ENCODE measurements at places on chromosomes 6 and 20.

DNA sequence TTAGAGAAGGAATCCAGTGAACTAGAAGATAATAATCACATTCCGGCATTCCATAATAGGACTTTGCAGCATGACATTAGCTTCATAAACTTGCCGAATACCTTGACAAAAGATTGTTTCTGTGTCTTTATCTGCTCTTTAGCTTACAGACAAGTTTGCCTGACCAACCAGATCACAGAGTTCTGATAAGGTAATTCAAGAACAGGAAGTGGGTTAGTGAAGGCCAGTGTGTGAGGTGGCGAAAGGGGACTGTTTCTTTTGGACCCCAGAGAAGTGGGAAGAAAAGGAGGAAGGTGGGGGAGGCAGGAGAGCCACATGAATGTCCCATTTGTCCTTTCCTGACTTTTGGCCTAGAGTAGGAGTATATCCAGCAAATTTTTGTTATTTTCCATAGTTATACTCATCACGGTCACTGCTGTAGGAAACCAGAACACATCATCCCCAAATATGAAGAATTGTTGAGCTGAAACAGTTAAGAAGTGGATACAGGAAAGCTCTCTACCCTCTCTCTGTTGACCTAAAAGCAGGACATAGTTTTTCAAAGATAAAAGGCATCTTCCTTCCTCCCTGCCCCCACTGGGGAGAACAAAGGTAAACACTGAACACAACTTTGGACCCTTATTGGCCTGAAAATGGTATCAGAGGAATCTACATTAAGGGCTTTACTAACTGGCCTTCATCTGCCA lies 72.4 kb upstream of the TNFAIP3 start:
- DNase-seq = no peak

- DNase-seq = no peak
Measured at GRCh38 chr6:6395581-6396197, 75.2 kb upstream of the F13A1 start.

DNA sequence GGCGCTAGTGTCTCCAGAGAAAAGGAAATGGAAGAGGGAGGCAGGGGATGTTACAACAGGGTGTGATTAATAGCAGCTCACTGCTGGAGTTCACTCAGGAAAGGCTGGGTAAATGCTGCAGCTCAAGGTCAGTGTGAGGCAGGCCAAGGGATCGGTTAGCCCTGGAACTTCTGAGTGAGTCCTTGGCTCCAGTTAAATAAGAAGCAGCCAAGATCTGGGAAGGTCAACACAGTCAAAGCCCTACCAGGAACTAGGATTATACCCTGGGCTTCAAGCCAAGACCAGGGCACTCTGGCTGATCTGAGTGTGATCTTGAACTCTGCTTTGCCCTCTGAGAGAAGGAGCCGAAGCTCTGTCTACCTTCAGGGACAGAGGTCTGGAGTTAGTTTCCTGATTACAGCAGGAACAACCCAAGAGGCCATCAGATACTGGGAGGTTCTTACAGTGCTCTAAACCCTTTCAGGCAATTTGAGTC lies 44.3 kb downstream of the TPD52L1 start:
- DNase-seq = no peak

DNA sequence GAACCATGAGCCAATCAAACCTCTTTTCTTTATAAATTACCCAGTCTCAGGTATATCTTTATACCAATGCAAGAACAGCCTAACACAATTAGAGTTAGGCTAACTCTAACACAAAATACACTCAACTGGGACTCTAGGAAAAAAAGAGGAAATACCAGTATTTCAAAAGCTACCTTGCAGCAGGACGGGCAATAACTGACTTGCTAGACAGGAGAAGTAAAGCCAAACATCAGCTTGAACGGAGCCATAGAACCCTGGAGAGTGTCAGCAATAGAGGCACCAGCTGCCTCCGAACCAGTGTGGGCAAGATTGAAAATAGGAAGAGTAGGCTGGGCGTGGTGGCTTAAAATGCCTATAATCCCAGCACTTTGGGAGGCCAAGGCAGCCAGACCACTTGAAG lies 162.0 kb upstream of the SOX4 start:
- no peak for DNase-seq

GRCh38 chr6:52493669-52494068 lies 73.5 kb downstream of the EFHC1 start:
- no peak for DNase-seq

GRCh38 chr6:2542101-2542857 lies 208.4 kb downstream of the MYLK4 start:
- DNase-seq = no peak

DNA sequence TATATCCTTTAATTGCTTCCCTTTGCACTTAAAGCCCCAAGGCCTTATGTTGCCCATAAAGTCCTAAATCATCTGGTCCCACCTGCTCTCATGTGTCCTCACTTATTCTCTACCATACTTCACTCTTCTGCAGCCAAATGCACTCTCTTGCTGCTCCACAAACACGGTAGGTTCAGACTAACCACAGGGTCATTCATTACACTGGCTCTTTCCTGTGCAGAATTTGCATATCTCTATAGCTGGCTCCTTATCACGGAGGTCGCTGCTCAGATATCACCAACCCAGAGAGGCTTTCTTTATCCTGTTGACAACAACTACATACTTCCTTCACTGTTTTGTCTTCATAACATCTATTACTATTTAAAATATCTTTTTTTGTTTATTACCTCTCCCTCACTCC lies 86.8 kb downstream of the MOXD1 start:
- DNase-seq = no peak

DNA sequence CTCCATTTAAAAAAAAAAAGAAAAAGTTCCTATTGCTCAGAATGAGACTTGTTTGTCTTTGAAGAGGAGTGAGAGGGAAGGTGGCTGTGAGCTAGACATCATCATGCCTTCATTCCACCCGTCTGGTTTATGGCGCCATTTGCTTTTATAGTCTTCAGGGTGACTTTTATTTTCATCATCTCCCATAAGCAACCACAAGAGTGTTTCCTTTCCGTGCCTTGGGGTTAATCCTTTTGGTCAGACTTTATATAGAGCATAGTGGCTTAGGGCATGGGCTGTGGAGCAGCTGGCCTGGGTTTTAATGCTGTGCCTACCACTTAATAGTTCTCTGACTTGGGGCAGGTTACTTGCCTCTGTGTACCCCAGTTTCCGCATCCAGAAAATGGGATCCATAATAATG lies 77.8 kb downstream of the RREB1 start:
- no peak for DNase-seq

DNA sequence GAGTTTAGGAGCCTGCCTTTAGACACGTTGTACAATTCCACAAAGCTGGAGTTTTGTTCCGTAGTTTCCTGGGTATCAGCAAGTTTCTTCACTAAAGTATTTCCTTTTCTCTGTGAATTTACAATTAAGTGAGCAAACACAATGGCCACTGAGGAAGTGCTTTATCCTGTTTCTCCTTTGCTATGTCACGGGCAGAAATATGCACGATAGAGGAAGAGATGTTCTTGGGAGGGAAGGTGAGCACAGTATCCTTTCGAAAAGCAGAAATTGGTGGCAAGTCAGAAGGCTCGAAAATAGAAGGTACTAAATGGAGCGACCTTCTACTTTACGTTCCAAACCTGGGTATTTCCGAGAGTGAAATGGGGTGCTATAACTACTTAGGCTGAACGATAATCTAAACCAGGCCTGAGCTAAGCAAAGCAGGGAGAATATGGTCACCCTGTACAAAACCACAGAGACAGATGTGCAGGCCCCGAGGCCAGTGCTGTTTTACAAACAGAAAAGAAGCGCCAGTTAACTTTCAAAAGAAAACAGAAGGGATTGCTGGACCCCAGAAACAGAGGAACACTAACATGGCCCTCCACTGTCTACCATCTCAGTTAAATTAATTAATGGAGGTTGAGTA lies 259.6 kb downstream of the TBC1D7 start:
- no peak for DNase-seq

GRCh38 chr20:54083459-54083858 lies 13.1 kb upstream of the BCAS1 start:
- no peak for DNase-seq

DNA sequence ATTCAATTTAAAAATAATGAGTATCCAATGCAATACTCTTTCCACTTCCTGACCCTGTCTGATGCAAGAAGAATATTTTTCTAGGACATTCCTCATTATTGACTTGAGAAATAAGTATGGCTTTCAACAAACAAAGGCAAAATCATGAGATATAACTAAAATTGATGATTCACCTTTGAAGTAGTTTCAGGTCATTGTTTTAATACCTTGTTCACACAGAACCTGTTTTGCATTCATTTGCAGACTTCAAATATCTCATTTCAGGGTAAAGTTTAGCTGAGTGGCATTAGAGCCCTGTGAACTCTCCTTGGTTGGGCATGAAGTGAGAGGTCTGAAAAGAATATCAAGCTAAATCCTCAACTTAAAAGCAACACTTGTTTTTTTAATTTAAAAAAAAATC lies 309.2 kb downstream of the NRN1 start:
- DNase-seq = no peak

DNA sequence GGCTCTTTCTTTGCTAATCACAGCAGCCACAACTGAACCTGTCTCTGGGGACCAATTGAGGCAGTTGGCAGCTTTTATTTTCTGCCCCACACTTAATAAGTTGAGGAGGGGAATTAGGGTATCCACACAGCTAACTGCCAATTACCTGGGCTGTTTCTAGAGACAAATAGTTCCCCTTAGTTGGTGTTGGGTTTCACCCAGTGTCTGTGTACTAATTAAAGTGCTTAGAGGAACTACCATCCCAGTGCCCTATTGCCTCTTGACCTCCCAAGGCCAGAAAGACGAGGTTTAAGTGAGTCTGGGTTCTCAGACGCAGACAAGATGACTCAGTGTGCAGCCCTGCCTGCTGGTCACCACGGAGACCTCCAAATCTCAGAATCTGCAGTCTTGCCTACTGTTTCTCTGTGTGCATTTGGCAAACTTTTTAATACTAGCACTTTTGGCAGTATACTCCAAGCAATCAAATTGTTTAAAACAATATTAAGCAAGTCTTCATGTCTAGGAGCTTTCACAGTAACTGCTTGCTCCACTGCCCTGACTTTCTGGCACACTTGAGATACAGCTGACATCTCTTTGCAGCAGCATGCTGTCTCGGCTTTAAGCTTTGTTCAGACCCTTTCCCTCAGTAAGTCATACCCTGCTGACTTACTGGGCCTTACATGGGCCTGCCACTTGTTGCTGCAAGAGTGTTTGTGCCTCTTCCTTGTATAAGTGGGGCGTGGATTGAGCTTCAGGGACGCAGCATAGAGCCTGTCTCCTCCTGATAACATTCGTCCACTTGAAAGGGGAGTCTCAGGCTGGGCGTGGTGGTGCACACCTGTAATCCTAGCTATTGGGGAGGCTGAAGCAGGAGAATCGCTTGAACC lies 31.9 kb downstream of the STK35 start:
- no peak for DNase-seq

DNA sequence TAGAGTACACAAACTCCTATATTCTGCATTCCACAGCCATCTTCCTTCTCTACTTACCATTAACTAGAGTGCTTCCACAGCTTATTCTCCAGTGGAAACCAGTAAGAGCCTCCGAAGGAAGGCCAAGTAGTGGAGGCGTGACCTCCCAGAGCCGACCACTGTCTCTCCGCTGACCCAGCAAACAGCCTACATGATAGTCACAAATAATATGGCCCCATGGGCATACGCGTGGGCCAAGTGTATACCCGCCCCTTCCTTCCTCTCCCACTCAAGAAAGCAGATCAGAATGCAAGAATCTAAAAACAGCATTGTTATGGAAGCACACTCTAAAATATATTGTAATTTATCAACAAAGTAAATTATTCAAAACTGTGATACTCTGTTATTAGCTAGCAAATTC lies 526.6 kb upstream of the JARID2 start:
- no peak for DNase-seq

DNA sequence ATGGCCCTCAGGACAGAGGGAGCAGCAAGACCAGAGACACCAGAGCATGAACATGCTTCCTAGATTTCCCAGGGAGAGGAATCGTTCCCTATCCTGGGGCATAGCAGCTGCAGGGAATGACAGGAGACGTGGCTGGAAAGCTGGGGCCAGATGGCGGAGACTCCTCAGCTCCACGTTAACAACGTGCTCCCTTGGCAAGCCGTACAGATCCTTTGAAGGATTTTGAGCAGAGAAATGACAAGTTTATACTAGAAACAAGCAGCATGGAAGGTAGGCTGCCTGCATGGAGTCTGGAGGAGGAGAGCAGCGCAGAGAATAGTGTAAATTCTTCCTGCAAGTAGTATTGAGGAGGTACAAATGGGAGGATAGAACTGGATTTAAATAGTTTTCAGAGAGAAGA lies 11.7 kb downstream of the MYLIP start:
- no peak for DNase-seq

DNA sequence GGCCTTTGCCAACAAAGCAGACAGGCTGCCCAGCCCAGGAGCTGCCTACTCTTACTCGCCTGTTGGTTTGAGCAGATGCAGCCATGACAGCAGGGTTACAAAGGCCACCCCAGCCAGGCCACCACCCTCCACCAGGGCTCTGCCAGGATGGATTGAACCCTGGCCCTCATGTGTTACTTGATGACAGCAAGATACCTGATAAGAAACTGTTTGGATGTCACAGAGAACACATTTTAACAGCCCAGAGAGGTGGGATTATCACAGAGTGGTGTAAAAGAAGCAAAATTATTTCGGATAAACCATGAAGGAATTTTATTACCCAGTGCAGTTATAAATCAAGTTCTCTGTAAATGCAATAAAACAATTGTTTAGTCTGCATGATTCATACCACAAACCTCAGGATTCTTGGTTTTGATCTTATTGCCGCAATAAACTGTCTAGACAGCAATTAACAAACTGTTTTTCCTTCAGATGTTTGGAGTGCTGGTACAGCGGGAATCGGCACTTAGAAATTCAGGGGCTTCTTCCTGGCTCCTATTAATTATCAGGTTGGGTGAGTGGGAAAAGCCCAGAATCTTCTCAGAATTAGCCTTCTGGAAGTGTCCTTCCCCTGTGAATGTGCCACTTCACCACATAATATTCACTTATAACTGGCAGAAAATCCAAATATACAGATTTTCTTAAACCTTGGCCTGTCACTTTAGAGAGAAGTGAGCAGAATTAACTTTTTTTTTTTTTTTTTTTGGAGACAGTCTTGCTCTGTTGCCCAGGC lies 58.0 kb upstream of the SALL4 start:
- no peak for DNase-seq

DNA sequence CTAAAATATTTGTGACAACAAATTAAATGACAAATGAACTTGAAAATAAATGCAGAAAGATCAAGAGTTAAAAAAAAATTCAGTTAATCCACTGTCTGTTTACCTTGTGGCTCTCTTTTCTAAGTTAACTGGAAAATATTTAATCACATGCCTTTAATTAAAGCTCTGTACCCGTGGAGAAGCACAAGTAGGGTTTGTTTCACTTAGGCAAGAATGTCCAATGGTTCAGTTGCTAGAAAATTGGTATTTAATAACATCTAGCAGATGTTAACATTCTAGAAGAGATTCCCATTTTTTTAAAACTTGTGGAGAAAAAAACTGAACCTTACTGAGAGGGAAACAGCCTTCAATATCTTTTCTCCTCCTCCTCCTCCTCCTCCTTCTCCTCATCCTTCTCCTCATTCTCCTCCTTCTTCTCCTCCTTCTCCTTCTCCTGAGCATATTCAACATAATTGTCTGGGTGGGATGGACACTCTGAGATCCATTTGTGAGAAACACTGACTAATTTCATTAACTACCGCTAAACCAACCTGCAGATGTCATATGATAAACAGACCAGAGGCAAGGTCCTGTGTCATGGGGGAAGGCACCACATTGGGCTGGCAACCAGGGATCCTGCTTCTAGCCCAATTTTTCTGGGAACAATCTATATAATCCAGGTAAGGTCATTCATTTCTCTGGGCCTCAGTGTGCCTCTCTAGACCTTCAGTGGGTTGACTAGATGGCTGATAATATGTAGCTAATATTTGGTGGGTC lies 44.1 kb upstream of the AKIRIN2 start:
- DNase-seq = no peak

GRCh38 chr6:32436995-32437836 lies 2.5 kb upstream of the HLA-DRA start:
- DNase-seq = no peak

All from stimulated activated CD4-positive, alpha-beta T cell treated with anti-CD3 and anti-CD28 coated beads, TNF-alpha, amount 100 ng/mL, for 1 hour (primary cell).